ENCODE measurements at places on chromosomes 2 and 18. TPM values are rescaled to one million over a fixed set of nuclear protein-coding genes. Genes with fewer than 3 reads are reported as not detected.

DNA sequence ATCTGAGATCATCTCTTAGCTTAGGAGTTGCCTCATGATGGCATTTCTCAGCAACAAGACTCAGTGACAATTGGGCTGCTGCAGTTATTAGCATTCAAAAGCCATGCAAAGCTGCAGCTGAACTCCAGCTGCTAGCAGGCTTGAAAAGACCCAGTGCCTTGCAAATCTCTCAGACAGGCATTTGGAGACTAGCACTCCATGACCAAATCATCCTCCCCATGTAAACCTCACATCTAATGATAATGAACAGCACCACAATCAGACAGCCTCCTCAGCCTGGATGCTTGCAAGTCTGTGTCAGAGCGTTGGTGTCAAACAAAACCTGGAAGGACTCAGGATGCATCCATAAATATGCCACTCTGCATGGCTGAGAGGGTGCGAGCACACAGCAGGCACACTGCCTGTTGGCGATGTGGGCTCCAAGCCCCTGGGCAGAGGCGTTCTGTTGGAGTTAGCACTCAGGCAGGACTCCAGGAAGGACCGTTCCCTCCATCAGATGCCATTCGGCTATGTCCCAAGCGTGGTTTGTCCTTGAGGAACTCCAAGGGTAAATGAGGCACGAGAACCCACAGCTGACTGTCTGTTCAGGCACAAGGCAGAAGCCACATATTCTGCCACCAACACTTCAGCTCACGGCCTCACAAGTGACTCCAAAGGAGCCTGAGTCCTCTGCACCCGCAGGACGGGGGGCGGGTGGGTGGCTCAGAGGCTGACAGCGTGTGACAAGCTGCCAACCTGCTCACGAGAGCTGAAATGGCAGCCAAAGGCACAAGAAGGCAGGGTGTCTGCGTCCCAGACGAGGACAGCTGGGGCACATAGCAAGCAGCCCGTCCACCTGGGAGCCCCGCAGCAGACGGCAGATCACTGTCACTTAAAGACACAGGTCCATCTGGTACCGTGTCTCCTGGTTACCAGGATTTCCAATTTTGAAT, 183.8 kb downstream of the MYT1L start:
- DNase-seq: no peak

DNA sequence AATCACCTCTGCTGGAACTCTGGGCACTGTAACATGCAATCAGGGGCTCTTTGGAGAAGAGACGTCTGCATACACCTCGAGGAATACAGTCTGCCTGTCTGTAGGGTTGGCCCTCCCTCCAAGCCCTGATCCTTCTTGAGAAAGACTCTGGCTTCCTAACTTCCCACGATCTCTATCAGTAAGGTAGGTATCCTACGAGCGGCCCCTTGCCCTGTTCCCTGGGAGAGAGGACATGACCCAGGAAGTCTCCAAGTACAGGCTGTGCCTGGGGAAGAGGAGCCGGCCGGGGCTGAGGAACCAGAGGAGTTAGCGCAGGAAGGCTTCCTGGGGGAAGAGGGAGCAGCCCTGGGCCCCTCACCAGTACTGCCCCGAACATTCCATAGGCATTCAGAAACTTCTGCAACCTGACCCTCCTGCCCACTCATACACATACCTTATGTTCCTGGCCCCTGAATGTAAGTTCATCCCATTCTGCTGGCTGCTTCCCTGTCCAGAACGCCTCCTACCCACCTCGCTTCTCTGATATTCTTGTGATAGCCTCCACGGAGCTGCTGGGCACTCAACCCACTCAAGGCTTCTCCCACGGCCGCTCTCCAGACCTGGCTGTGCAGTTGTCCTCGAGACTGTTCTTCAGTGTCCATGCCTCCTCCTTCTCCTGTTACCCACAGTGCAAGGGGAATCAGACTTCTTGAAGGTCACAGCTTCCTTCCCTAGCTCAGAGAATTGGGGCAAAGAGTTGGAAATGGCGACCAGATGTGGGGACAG, 116.1 kb downstream of the CYP26B1 start:
- no peak for DNase-seq

GRCh38 chr18:78731398-78732032, 248.1 kb upstream of the SALL3 start:
- no peak for DNase-seq

GRCh38 chr18:27948986-27949385, 227.9 kb downstream of the CDH2 start:
- no peak for DNase-seq

GRCh38 chr2:222436040-222436413, 11.7 kb downstream of the SGPP2 start:
- DNase-seq: no peak

DNA sequence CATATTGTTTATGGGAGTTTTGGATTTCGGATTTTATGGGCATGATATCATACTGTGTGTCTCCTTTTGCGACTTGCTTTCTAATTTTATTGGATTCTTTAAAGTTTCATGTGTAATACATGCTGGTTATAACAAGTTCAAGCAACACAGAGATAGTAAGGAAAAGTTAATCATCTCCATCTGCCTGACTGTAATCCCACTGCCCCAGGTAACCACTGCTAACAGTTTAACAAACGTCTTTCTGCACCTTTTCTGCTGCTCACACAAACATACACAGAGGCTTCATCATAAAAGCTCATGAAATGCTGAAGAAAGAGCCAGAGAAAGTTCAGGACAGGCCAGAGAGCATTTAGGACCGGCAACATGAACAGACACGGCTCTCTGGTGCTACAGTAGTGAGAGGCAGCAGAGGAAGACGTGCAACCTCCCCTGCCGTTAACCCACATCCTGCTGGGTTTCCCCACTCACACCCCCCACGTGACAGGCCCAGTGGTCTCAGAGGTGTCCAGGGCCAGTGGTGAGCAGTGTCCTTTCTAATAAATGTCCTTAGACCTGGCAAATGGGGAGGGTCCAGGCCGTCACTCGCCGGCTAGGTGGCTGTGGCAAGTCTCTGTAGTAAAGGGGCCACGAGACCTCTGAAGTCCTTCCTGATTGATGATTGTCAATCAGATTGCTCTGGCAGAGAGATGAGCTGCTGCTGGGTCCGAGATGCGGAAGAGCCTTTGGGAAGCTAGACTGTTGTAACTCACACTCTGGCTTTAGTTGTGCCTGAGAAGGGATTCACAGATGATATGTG, 43.0 kb upstream of the SLC1A4 start:
- DNase-seq: peak; percentile 57

DNA sequence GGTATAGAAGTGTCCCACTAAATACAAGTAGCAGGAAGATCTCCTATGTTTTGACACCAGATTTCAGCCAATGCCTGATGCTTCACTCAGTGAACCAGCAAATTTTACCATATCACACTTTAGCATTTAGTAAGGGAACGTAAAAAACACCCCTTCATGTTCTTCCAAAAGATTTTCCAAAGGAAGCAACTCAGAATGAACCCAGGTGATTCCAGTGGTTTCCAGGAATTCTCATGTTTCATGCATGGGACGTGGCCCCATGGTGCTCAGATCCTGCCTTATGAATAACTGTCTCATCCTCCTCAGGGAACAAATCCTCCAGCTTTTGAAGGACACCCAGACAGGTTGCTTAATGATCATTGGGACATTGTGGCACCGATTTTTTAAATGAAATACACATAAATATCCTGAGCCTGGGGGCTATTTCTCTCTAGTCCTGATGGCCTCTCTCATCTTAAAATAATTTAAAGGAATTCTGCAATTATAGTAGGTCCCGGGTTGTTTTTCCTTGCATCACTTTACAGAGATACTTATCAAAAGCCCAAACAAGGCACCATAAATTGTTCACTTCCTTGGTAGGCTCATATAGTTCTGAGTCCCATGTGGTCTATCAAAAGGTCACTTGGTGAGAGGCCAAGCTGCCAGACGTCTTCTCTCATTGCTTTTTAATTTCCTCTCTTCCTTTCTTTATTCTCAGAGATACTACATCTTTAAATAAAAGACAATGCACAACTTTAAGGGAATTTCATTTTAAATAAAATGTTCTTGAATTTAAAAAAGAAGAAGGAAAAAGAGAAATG, 261.0 kb downstream of the ZNF516 start:
- DNase-seq: no peak

DNA sequence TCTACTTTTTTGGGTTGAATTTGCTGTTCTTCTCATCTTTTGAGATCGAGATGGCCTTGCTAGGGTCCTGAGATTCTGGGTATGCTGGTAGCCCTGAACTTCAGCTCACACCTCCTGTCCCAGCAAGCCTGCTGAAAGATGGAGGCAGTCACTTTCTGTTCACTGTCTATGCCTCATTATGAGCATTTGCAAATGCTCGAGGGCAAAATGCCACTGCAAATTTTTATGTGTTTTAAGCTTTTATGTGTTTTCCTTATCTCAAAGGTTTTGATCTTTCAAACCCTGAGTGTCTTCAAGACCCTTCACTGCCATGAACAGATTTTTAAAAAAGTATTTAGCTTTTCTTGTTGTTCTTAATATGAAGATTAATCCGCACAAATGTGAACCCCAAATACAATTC, 766.7 kb upstream of the HS6ST1 start:
- no peak for DNase-seq

- DNase-seq: no peak
Observed at GRCh38 chr2:38514603-38515154, 88.0 kb downstream of the HNRNPLL start.

DNA sequence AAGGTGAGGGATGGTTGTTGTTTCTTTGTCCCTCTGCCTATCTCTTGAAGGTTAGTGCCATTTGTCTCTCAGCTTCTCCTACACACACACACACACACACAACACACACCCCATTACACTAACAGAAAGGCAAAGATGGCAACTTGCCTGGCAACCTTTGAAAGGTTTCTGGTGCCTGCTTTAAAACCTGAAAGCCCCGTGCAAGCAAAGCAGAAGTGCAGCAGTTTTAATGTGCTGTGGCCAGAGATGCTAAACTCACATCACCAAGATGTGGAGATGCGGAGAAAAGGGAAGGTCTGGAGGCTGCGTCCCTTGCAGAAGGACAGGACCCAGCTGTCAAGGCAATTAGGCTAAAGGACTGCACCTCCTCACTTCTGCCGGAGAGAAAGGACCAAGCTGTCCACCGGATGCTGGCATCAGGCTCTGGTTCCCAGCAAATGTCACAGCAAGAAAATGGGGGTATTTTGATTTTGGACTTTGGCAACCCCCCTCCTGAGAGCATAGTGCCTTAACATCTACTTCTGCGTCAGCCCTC, 196.4 kb downstream of the ARL4C start:
- no peak for DNase-seq

GRCh38 chr2:63817382-63817781, 24.3 kb upstream of the UGP2 start:
- no peak for DNase-seq

GRCh38 chr2:28748176-28748575, 3.5 kb upstream of the PPP1CB start:
- no peak for DNase-seq

DNA sequence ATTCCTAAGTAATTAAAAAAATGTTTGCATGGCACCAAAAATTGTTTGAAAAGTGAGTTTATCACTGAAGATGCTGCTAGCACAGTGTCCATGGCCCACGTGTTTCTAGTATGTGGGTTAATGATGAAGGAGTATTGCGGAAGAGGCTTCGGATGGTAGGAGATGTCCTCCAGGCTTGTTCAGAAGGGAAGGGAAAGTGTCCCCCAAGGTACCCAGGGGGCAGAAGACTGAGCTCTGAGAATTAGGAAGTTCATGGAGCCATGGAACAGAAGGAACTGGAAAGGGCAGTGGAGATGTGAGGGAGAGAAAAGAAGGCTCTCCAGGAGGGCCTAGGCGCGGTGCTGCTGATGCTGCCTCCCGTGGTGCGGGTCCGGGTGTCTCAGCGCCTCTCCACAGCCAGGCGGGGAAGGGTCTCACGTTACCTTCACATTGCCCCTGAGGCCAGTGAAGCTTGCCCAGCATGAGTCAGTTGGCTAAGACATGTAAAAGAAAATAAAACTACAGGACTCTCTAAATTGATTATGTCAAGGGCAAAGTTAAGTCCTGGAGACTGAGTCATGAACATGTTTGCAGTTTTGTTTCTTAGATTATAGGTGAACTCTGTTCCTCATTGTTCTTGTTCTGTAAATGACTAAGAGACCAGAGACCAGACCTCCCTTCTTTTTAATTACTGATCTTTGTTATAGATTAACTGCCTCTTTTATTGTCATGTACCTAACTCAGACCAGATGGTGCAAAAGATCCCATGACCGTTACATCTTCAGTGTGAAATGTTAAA, 89.0 kb downstream of the MTCL1 start:
- DNase-seq: peak; percentile 42

DNA sequence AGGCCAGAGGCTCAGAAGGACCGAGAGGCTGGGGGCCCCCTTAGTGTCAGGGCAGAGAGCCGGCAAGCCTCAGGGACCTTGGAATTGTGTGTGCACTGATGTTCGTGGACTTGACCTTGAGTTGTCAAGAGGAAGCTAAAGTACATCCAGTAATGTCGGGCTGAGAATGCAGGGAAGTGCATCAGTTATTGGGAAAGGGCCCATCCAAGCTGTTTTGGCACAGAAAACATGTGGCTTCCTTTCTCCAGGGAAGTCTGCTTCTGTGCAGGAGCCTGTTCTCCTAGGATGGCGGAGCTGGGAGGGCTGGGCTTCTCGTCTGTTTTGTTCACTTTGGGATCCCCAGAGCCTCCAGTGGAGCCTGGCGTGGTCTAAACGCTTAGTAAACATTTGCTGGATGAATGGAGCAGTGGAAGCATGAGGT, 23.7 kb downstream of the ATOH8 start:
- no peak for DNase-seq

GRCh38 chr2:50535971-50536759, 495.8 kb downstream of the NRXN1 start:
- DNase-seq: peak; percentile 51

DNA sequence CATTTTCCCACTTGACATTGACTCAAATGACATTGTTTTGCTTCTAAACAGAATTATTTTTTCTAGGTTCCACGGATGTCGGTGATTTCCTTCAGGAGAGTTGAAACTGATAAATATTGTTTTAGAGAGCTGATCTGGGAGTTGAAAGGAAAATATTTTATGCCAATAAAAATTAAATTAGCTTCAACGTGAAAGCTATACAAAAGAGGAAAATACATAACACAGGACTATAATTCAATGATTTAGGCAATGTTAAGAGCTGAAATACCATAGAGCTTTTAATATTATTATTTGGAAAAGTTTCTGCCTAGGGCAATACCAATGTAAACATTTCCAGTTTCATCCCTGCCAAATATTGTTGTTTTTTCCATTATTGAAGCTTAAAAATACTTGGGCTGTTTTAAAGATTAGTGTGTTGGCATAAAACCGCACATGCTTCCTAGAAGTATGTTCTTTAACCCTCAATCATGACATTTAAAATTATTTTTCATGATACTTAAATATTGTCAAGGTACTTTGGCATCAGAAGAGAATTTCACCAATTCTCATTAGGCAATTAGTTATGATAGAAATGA, 18.6 kb upstream of the PDE1A start:
- no peak for DNase-seq

Gene CAB39
- total RNA-seq: 49.1 TPM

Gene RBM44
- total RNA-seq: 0.32 TPM

Gene MAP3K19
- total RNA-seq: not detected

Gene ASIC4
- total RNA-seq: not detected

Gene LRRC30
- total RNA-seq: not detected

Gene PDE11A
- 0.42 TPM for total RNA-seq
